ENCODE measurements at places on chromosomes 2 and 18. TPM values are rescaled to one million over a fixed set of nuclear protein-coding genes. Genes with fewer than 3 reads are reported as not detected.

ESCO1 gene
- total RNA-seq, result 11.1 TPM

NR4A2 gene
- total RNA-seq, result 67.7 TPM

CDK15 gene
- 1.9 TPM for total RNA-seq

SPDYA gene
- 2.0 TPM for total RNA-seq

DNAH6 gene
- 0.77 TPM for total RNA-seq

- DNase-seq, result no peak
These were observed 7.8 kb upstream of the EFR3B start for GRCh38 chr2:25034081-25034480.

GRCh38 chr18:48455555-48456478, 46.6 kb upstream of the ZBTB7C start:
- no peak for DNase-seq

- DNase-seq, result no peak
These were observed 153.5 kb downstream of the AGPS start for GRCh38 chr2:177545981-177546585.

GRCh38 chr2:172861098-172861497, 125.5 kb downstream of the RAPGEF4 start:
- no peak for DNase-seq

DNA sequence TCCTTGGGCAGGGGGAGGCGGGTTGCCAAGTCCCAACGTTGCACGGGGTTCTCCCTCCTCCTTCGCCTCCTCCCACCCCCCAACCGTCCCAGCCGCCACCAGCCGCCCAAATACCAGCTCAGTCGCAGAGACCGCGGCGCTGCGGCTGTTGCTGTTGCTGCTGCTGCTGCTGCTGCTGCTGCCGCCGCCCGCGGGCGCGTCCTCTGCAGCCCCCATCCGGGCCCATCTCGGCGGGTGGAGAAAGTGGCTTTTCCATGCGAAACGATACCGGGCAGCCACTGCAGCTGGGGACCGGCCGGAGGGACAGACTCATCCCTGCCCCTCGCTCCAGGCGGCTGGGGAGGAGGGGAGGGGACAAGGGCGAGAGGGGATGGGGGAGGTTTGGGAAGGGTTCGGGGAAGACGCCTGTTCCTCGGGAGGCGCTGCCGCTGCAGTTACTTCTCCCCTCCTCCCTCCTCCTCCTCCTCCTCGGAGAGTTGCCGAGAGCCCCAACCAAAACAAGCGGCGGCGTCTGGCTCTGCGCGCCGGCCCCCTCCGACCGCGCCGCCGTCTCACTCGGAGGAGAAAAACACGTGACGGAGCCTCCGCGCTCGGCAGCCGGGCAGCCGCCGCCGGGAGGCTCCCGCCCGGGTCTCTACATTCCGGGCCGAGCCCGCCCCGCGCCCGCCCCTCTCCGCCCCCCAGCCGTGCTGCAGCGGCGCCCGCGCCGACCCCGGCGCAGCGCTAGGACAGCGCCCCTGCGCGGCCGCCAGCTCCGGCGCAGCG, at the start of gene IRS1:
Gene IRS1, minus strand, starts transcription at position 610 of the 765 bp plus-strand sequence. CDS start 1,082 bp downstream, outside the sequence.
- peak; percentile 90 for DNase-seq

DNA sequence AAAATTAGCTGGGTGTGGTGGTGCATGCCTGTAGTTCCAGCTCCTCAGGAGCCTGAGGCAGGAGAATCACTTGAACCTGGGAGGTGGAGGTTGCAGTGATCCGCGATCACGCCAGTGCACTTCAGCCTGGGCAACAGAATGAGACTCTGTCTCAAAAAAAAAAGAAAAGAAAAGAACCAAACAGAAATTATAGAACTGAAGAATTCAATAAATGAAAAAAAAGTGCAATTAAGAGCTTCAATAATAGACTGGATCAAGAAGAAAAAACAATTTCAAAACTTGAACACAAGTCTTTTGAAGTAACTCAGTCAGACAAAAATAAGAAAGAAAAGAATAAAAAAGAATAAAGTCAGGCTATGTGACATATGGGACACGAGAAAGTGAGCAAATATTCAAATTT, 175.8 kb upstream of the ZSWIM2 start:
- DNase-seq, result no peak

- DNase-seq, result peak; percentile 85
These were observed 1.1 kb upstream of the SNED1 start for GRCh38 chr2:240997141-240997855.

Data from mesenteric fat pad (tissue), 1 donor.